K562 (cell line): ENCODE measurements at places on chromosomes 13 and 19.

- no peak for DNase-seq
These were observed 218.7 kb downstream of the KCTD12 start for GRCh38 chr13:76667551-76667950.

GRCh38 chr19:35031072-35031881 lies 1.0 kb downstream of the SCN1B start:
- DNase-seq, result peak; percentile 67

DNA sequence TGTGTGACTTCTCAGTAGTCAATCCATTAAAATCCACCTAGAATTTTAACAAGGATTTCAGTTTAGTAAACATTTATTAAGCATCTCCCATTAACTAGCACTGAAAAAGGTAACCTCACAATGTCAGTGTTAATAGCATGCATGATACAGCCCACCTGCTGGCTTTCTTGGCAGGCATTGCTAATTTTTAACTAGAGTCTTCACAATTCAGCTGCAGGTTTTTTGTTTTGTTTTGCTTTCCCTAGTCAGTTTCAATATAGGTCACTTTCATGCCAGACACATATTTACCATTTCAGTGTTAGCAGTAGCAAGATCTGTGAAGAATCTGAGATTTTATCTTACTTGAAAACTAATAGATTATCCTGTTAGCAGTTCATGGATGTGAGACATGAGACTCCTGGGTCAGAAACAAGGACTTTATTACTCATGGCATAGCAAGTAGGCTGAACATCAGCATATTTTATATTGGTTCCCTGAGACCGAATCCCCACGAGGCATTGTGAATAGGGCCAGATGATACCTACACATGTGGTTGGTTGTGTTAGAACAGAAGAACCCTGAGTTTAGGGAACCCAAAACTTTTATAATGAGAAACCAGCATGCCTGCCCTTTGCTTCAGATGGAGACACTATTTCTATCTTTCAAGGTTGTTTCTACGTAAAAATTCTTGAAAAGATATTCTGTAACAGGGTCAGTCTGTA lies 198.0 kb upstream of the HTR2A start:
- no peak for DNase-seq

- no peak for DNase-seq
These were observed 1.1 kb downstream of the TSSK6 start for GRCh38 chr19:19514215-19514657.

DNA sequence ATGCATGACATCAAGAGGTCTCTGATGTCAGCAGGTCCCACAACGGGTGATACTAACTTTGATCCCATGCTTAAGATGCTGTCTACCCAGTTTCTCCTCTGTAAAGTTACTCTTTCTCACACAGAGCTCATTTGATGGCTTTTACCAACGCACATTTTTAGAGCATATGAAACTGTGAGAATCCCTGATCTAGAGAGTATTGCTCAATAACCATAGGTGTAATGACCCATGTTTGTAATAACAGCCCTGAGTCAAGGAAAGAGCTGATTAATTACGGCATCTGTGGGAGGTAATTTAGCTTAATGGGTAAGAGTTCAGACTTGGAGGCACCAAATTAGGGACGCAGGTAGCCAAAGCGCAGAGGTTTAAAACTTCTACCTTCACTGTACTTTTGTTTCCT lies 18.0 kb upstream of the IZUMO2 start:
- no peak for DNase-seq

DNA sequence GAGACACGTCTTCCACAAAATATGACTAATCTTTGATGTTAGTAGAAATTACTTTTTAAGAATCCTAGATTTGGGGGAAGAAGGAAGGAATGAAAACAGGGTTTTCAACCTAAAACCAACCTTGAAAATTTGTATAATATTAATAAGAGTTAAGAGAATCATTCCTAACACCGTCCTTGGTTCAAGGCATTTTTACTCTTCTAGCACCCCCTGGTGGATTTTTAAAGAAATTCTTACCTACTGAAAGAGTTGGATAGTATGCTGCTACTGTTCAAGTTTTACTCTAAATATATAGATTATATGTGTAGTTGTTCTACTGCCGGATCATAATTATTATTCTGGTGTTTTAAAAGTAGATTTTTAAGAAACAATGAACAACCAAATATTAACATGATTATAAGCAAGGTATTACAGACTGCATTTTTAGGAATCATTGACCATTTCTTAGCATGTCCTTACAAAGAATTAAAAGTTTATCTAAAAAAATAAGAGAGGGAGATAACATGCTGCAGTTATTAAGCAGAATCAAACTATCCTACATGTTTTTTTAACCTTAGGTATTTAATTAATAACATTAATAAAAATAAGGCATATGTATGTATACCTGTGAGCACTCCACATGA lies 7.4 kb upstream of the SLITRK6 start:
- peak; percentile 4 for DNase-seq

GRCh38 chr13:98056839-98057410 lies 86.0 kb upstream of the FARP1 start:
- no peak for DNase-seq

- no peak for DNase-seq
These were observed 202.0 kb downstream of the FOXO1 start for GRCh38 chr13:40464337-40465014.

GRCh38 chr19:50562996-50563395 lies 5.2 kb downstream of the LRRC4B start:
- no peak for DNase-seq

- DNase-seq, result no peak
These were observed 105.6 kb downstream of the SLC7A1 start for GRCh38 chr13:29489650-29490560.

GRCh38 chr19:38735257-38735686 lies 9.0 kb downstream of the CAPN12 start:
- DNase-seq, result peak; percentile 45

GRCh38 chr19:11291415-11291814 lies 4.5 kb upstream of the TSPAN16 start:
- no peak for DNase-seq

DNA sequence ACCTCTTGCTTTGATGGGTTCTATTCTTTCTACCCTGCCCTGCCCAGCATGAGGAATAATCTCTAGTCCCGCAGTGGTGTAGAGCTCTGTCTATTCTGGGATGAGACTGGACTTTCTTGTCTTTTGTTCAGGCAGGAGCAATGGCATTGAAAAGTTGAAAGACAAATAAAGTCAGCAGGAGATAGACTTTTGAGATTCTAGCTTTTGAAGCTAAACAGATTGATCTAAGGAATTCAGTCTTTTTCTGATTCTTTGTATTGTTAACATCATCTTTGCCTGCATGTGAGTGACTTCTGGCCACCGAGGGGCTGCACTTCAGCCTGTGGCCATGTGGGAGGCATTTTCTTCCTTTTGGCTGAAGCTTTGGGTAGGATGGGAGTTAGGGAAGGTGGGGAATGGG lies 132.4 kb downstream of the MRPL57 start:
- DNase-seq, result no peak

- DNase-seq, result peak; percentile 72
These were observed 2.0 kb upstream of the ARHGAP45 start for GRCh38 chr19:1064661-1065605.

DNA sequence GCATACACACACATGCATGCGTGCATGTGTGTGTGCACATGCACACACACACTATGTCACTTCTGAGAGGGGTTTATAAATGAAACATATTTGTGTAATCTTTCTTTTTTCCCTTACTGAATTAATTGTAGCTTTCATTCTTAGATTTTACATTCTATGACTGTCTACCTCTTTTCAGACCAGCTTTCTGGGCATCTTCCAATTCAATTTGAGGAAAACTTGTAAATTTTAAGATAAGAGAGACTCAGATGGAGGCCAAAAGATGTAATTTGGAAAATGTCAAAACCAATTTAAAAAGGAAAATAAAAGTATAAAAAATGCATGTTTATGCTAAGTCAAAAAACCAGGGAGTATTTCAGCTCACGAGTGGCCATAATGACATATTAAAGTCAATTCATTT lies 594.5 kb downstream of the OLFM4 start:
- DNase-seq, result no peak
